Occipital lobe (tissue), 3 donors: ENCODE measurements at places on chromosomes 3 and 15. TPM values are rescaled to one million over a fixed set of nuclear protein-coding genes. Genes with fewer than 3 reads are reported as not detected.

- DNase-seq = no peak
These were observed 1.7 kb downstream of the SCN11A start for GRCh38 chr3:39050029-39050428.

DNA sequence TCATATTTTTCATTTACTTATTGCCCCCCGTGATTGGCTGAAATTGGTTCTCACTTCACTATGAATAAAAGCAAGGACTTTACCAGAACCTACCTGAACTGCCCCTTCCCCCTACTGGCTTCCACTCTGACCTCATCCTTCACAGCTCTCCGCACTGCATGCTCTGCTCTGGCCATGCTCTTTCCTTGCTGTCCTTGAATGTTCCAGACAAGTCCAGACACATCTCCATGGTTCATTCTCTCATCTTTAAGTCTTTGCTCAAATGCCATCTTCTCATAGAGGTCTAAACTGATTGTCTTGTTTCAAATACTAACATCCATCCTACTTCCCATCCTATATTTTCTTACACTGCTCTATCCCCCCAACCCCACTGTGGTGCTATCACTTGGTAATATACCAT is 129.4 kb downstream of the CHST2 start:
- DNase-seq = no peak

- no peak for DNase-seq
These were observed 735.0 kb downstream of the ROBO1 start for GRCh38 chr3:79032686-79033318.

GRCh38 chr15:80459818-80460217 is 55.6 kb downstream of the ARNT2 start:
- DNase-seq = no peak

DNA sequence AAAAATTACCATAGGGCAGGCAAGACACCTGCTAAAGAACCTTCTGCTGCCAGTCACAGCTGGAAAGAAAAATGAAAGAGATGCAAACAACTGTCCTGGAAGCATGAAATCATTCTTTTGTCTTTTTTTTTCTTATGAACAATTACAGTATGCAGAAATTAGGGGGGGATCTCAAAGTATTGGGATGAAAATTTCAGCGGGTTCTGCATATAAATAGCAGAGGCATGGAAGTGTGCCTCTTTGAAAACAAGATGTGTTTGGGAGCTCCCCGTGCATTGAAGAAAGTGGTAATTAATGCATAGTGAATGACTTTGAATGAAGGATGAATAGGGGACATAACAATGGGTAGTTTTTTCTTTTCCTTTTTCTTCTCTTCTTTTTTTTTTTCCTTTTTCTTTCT is 431.2 kb downstream of the SOX2 start:
- no peak for DNase-seq

GRCh38 chr3:64621726-64622395 is 65.9 kb downstream of the ADAMTS9 start:
- no peak for DNase-seq

GRCh38 chr3:188453431-188454384 is 299.8 kb downstream of the LPP start:
- DNase-seq = no peak

DNA sequence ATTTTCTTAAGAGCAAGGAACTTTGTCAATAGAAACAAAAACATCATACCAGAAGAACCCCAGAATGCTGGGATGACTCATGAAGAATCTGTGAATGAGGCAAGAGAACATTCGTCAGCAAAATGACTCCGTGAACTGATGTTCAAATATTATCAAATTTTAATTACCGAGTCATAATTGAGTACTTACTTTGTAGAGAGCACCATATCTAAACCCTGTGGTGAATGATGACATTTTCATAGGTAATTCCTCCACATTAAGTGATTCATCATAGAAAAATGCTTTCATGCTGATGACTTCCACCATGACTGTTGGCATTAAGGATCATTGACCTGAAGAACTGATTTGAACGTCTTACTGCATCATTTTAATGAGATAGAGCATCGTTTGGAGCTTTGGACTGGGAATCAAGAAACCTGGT is 56.3 kb downstream of the PPARG start:
- DNase-seq = no peak

GRCh38 chr3:182092662-182093262 is 381.0 kb downstream of the SOX2 start:
- peak; percentile 63 for DNase-seq

- DNase-seq = no peak
These were observed 12.3 kb downstream of the BOC start for GRCh38 chr3:113223475-113224281.

DNA sequence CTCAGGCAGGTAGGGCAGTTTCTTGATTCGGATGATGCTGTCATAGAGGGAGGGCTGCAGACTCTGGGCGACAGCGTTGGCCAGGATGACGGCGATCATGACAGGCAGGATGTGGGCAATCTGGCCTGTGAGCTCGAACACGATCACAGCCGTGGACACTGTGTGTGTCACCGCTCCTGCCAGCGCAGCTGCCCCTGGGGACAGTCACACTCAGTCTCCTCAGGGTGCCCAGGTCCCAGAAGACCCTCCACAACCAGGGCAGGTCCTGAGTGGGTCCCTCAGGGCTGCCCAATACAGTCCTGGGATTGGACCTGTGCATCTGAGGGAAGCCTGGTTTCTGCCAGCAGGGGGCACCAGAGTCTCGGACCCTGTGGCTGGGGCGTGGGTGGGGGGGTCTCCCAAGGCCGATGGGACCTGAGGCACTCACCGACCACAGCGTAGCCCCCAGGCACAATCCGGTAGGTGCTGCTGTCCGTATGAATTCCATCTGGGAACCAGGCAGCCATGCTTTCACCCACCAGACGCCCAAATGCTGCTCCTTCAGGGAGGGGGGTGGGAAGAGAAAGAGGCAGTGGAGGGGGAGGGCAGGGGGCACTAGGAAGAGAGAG is 7.2 kb downstream of the CLCN2 start:
- DNase-seq = no peak

DNA sequence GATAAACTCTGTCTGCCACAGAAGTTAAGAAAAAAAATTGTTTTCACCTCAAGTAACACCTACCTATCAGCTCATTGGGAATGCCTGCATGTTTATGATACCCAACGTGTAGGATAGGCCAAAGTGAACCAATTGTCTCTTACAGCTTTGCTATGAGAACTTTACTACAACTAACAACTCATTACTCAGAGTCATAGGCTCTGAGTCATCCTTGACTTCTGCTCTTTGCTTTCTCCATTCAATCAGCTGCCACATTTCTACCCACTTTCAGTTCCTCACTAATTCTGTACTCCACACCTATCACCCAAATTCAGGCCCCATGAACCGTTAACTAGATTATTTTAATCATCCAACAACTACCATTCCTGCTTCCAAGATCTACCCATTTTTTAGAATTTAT is 843.9 kb downstream of the TUSC7 start:
- DNase-seq = no peak

DNA sequence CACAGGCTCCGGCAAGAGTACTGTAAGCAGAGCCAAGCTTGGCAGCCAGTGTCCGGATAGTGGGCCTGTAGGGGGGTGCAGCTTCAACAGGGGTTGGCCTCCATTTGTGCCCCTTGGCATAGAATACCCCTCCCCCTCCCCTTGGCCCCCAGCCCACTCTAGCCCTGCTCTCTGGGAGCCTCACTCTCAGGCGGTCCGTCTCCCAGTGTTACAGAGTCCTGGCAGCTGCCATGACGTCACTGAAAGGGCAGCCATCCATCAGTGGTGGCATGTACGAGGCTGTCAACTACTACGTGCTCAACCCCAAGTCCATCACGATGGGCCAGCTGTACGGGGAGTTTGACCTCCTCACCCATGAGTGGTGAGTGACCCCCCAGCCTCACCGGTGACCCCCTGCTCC is 50.4 kb downstream of the DNAH1 start:
- peak; percentile 16 for DNase-seq

- DNase-seq = no peak
These were observed 84.3 kb upstream of the ABI3BP start for GRCh38 chr3:101077361-101078011.

- no peak for DNase-seq
These were observed 1324.6 kb downstream of the NSUN3 start for GRCh38 chr3:95387242-95388021.

DNA sequence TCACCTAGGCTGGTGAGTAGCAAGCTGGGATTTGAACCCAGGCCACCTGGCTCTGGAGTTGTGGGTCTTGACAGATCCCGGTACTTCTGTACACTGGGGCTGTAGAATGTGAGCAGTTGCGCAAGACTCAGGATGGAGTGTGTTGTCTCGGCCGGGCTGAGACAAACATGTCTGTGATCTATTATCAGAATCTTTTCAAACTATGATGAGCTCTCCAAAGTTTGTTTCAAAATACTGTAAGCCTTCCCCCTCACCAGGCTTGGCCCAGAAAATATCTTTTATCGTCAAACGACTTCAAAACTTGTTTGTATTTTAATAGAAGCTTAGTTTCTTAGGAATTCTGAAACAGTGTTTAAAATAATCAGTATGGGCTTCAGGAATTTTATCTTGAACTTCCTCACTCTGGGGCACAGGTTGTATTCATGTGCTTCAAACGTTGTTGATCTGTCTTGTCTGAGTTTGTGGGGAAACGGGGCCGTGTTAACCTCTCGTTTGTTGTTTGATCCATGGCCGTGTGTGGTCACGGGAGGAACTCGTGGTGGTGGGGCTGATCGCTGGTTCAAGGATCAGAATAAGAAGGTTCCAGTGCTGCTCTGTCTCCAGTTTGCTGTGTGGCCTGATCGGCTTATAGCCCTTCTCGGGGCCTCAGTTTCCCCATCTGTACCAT is 40.3 kb upstream of the TFRC start:
- no peak for DNase-seq

GRCh38 chr3:71629289-71629688 is 45.8 kb upstream of the FOXP1 start:
- DNase-seq = no peak

DNA sequence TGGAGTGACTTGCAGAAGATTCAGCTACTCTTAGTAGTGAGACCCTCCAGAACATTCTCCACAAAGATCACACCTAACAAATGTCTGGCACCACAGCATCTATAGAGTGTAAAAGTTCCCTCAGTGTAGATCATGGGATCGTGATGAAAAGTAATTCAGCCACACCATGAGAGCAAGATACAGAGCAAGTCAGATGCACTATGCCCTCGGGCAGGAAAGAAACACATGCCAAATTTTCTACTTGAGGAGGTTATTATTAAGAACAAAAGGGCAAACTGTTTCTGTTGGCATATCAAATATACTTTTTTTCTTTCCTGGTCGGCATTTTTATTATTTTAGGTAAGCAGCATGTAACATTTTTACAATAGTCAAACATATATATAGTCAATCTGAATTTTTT is 44.8 kb upstream of the SNTN start:
- no peak for DNase-seq

- DNase-seq = no peak
These were observed 41.5 kb downstream of the SEMA3G start for GRCh38 chr3:52403271-52403841.

DNA sequence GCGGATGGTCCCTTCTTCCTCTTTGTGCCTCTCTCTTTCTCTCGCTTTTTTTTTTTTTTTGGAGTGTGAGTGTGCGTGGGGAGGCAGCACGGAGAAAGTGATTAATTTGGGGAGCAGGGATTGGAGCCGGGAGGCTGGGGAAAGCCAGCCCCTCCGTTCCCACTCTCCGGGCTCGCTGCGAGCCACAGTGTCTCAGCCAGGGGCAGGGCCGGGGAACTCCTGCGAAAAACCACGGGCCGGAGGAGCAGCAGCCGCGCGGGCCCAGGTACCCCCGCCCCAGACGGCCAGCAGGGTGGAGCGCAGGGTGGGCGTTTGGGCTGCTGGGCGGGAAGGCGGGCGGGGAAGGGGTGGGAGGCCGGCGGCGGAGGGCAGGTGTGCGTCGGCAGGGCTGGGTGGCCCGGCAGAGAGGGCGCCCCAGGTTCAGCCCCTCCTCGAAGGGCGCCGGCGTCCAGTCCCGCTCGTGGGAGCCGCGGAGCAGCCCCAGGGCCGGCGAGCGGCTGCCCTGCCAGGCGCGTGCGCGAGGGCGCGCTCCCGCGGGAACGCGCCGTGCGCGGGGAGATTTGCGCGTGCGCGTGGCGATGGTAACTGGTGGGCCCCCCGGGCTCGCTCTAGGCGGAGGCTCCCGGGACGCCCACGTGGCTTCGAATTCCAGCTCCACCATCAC is 1.4 kb downstream of the CHL1 start:
- DNase-seq = peak; percentile 13

GRCh38 chr15:58442122-58442521 is 10.3 kb downstream of the LIPC start:
- no peak for DNase-seq

DNA sequence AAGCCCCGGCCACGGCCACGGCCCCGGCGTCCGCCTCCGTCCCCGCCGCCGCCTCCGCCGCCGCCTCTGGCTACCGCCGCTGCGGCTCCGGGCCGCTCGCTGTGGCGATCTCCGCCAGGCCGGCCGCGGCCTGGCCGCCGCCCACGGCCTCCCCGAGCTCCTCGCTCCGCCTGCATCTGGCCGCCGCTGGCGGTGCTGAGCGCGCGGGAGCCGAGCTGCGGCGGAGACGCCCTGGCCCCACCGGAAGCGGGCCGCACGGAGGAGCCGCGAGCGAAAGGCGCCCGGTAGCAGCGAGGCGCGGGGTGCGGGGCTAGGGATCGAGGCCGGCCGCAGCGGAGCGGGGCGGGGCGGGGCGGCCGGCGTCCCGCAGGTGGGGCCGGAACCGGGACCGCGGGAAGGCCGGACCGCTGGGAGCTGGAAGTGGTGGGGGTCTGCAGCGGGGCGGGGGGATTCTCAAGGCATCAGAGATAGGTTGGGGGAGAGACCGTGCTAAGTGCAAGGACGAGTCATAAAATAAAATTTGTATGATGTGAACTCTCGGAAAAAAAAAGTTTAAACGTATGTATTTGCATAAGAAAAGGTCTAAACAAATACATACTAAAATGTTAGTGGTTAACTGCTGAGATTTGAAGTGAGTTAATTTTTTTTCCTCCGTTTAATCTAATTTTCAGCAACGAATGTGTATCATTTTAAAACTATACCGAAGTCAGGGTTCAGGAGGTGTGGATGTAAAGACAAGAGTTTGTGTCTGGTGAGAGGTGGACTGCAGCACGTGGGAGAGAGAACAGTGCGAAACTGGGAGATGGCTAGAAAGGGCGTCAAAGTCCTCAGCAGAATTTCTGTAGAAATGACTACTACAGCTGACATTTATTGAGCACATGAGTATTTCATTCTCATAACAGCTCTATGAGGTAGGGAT is at the start of gene AVEN:
Gene AVEN, minus strand, starts transcription at position 334 of the 919 bp plus-strand sequence. Its CDS starts 158 bp downstream, at position 176.
- DNase-seq = peak; percentile 22

FOXB1 gene
- total RNA-seq = not detected

SERINC4 gene
- total RNA-seq = not detected

SI gene
- not detected for total RNA-seq

CERS3 gene
- 1.1 TPM for total RNA-seq

UCN2 gene
- total RNA-seq = not detected

GOLGA8O gene
- not detected for total RNA-seq
